IMR-90 (cell line): ENCODE measurements at places on chromosomes 7 and 10. TPM values are rescaled to one million over a fixed set of nuclear protein-coding genes. Genes with fewer than 3 reads are reported as not detected.

- DNase-seq, result no peak
Observed at GRCh38 chr7:139702811-139703486, 74.8 kb downstream of the HIPK2 start.

DNA sequence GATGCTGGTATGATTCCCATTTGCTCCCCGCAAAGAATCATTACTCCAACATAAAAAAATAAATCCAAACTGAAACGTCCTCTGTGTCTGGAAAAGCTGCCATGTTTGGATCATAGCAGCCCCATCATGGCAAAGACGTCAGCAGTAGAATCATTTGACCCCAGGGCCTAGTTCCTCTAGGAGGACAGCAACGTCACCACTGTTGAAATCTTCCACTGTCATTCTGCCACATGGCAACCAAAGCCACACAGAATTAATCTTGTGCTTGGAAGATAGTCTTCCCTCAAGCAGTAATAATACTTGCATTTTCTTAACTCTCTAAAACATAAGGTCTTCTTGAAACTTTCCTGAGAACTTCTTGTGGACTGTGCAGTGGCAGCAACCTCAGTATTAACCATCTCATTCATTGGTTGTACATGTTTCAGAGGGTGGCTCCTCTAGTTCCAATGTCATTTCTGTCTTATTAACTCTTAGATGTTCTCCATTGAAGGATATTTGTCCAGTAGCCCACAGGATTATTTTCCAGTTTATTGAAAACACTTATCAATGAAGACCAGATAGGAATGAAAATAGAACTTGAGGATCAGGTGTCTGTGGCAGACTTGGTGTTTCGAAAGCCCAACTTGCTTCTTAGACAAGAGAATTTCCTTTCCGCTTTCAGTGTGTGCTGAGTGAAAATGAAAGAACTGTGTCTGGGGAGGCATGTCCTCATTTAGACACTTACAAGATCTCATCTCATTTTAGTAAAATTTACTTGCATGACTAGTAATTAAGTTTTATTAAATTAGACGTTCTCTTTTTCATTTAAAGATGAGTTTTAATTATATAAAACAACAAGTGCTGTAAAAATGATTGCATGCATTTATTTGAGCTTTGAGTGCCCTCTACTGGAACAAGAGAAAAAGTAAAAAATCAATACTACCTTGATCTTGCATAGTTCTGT lies 28.9 kb upstream of the INHBA start:
- DNase-seq, result peak; percentile 33

DNA sequence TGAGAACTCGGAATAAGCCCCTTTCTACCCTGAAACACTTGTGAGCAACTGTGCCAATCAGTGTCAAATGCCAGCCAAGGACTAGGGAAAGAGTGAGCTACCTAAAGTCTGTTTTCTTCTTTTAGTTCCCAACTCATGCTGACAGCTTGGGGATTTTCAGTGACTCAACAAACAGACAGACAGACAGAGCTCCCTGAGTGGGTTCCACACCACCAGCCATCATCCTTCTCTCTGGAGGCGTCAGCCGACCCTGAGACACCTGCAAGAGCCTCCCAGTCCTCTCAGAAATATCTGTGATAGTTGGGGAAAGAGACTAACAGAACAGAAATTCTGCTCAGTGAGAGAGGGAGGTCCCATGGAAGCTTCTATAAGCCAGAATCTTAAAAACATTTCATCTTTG lies 49.5 kb downstream of the GATA3 start:
- DNase-seq, result no peak

DNA sequence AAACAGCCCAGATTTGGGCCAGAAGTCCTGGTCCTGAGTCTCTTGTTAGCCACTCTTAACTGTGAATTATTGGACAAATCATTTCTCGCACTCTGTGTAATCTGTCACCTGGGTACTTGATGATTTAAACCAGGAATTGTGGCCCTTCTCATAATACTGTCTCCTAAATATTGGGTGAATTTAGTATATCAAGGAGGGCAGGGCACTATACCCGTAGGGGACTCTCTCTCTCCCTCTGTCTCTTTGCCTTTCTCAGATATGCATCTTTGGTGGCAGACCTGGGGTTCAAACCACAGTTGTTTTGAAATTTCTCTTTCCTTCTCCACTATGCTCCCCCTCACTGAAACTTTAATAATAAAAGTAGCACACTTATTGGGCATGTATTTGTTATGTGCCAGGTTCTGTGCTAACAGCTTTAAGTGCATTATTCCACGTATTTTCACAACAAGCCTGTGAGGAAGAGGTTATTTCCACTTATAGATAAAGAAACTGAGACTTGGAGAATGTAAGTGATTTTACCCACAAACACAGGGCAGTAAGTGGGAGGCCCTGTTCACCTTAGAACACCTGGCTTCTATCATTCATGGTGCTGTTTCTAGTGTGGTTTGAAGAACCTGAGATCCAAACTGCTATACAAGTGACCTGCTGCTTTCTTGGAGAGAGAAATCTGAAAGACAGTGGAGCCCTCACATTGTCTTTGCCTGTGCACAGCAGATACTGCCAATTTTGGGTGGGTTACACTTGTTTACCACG lies 11.8 kb downstream of the FAS start:
- DNase-seq, result no peak

DNA sequence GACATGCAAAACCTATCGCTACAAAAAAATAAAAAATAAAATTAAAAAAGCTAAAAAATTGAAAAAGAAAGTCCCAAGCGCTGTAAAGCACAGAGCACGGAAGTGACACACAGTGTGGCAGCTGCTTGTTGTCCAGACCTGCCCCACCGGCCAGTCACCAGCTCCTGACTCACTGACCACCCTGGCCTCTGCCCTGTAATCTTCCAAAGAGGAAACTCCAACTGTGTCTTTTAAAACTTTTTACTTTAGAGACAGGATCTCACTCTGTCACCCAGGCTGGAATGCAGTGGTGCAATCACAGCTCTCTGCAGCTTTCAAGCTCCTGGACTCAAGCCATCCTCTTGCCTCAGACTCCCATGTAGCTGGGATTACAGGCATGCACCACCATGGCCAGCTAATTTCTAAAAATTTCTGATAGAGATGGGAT lies 23.6 kb downstream of the GNA12 start:
- peak; percentile 97 for DNase-seq

GPR15LG gene
- not detected in 2 replicates for total RNA-seq
